ENCODE measurements at places on chromosomes 2 and 18.

- no peak for DNase-seq
Measured at GRCh38 chr2:64768491-64769005, 114.8 kb upstream of the SERTAD2 start.

- no peak for DNase-seq
Measured at GRCh38 chr2:110946902-110947301, 173.8 kb upstream of the BCL2L11 start.

DNA sequence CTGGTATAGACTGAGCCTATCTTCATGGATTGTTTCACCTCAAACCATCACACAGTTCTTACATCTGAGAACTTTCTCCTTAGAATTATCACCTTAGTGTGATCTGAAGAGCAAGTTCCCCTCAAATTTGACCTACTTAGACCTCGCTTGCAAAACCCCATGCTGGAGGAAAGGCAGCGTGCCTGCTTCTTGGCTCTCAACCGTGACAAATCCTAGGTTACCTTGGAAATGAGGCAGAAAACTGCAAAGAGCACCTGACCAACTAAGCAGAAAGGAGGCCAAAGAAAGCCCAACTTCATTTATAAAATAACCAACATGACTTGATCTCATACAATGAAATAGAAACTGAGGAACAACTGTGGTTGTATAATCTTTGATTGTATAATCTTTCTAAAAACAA lies 146.4 kb downstream of the RAB3GAP1 start:
- DNase-seq, result no peak

DNA sequence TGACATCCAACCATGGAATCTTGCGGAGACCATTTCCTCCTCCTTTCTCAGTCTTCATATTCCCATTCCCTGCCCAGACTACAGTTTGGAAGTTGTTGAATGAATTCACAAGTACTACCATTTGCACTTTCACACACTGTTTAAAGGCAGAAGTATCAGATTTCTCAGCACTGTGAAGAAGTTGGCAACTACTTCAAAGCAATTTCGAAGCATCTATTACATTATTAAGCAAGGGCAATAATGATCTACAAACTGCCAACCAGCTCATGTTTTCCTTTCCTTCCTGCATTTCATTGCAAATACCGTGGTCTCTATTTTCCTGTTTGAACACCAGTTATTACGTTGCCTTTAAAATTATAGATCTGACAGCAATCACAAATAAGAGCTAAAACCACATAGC lies 105.5 kb downstream of the IRS1 start:
- no peak for DNase-seq

DNA sequence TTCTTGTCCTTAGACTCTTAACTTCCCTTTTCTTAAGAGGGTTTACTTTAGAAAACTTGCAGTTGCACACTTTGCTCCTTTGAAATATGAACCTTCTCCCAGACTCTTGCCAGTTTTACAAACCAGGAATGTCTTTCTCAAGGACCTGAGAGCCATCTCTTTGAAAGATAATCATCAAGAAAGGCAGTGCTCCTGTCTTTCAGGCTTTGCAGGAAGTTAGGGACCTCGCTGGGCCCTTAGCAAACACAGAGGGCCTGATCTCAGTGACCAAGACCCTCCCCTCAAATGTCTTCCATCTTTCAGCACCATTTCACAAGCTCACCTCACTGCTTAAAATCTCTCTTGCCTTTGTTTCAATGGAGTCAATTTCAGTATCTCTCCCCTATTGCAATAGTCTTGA lies 32.0 kb upstream of the NYAP2 start:
- no peak for DNase-seq
